CD4-positive, CD25-positive, alpha-beta regulatory T cell (primary cell): ENCODE measurements at places on chromosomes 7 and 10. TPM values are rescaled to one million over a fixed set of nuclear protein-coding genes. Genes with fewer than 3 reads are reported as not detected.

DNA sequence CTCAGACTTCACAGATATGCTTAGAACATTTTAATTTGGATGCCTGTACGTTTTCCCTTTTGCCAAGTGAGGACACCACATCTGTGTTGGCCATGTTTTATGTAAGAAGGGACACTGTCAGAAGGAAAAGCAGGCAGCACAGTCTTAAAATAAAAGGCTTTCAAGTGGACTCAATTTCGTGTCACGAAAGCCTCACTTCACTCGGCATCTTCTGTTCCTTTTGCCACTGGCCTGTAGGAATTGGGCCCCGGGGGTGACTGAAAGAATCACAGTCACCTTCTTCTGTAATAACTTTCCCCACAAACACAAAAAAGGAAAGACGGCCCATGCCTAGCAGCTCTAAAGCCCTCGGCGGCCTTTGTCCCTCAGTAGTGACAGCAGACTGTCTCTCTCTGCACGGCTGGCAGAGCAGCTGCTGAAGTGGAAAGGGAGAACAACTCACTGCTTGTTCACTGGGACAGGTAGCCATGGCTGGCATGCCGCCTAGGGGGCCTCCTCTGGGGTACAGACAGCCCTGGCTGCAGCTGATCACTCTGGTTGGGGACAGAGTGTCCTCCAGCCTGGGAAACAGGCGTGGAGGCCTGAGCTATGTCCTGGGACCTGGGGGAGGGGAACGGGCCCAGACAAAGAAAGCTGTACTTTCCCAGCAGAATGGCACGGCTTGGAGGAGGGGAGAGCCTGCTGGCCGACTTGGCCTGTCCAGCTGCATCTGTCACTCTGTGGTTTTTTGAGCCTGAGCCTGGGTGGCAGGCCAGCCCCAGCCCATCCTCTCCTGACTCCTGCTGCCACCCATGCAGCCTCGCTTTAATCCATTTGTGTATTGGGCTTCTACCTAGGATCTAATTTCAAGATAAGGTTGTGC lies 4.4 kb downstream of the RASSF4 start:
- H3K27me3 ChIP-seq: no peaks in the 10 kb centered on the region
- no peaks in the 10 kb centered on the region for H3K36me3 ChIP-seq
- no peak overlapping the region for H3K27ac ChIP-seq
- no peak overlapping the region for H3K4me3 ChIP-seq

- no peaks in the 10 kb centered on the region for H3K27me3 ChIP-seq
- H3K27ac ChIP-seq: no peak overlapping the region
- no peak for DNase-seq
- H3K4me3 ChIP-seq: no peak overlapping the region
- H3K4me1 ChIP-seq: no peaks in the 10 kb centered on the region
These were observed 207.6 kb upstream of the KLF6 start for GRCh38 chr10:3992382-3993178.

DNA sequence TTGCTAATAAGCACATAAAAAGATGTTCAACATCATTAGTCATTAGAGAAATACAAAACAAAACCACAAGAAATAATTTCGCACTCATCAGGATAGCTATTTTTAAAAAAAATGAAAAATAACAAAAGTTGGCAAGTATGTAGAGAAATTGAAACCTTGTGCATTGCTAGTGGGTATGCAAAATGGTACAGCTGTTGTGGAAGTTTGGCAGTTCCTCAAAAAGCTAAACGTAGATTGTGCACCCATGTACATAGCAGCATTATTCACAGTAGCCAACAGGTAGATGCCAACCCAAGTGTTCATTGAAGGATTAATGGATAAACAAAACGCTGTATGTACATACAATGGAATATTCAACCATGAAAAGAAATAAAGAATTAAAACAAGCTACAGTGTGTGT lies 35.3 kb upstream of the STARD3NL start:
- no peak for DNase-seq
- no peak overlapping the region for H3K27ac ChIP-seq
- no peaks in the 10 kb centered on the region for H3K4me1 ChIP-seq
- H3K27me3 ChIP-seq: no peaks in the 10 kb centered on the region
- no peaks in the 10 kb centered on the region for H3K36me3 ChIP-seq

DNA sequence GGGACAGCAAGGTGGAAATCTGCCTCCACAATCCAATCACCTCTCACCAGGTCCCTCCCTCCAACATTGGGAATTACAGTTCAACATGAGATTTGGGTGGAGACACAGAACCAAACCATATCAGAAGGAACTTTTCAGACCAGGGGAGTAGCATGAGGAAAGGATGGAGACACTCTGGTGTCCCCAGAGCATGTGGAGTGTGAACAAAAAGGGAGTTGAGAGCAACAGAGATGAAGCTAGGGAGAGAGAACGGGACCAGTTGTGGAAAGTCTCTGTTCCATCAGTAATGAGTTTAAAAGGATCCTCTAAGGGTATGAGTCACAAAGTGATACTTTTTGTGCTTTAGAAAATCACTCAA lies 382.0 kb downstream of the SFMBT2 start:
- H3K36me3 ChIP-seq: no peaks in the 10 kb centered on the region
- H3K27me3 ChIP-seq: no peaks in the 10 kb centered on the region
- no peak overlapping the region for H3K4me3 ChIP-seq
- no peak for DNase-seq

DNA sequence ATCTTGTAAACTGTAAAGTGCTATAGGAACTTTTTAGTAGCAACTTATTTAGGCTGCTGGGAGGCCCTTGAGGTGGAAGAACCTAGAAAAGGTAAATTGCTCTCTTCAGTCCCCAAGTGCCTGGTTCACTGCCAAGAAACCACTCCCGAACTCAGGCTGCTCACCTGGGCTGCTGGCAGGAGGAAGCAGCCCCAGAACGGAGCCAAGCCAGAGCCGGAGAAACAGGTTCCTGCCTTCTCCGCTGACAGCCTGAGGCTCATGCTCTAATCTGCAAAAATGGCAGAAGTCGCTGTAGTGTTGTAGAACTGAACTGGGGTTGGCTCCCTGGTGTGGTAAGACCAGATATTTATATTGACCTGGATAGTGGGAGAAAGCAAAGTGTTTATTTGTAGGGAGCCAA lies 136.0 kb downstream of the CUL2 start:
- DNase-seq: no peak
- no peaks in the 10 kb centered on the region for H3K36me3 ChIP-seq
- no peaks in the 10 kb centered on the region for H3K4me1 ChIP-seq
- no peak overlapping the region for H3K27ac ChIP-seq
- no peak overlapping the region for H3K4me3 ChIP-seq
- H3K27me3 ChIP-seq: no peaks in the 10 kb centered on the region

Gene BMPER
- not detected for polyA plus RNA-seq

GRCh38 chr10:56880606-56881005 lies 519.5 kb upstream of the ZWINT start:
- no peak for DNase-seq
- no peak overlapping the region for H3K4me3 ChIP-seq
- H3K4me1 ChIP-seq: no peaks in the 10 kb centered on the region
- no peaks in the 10 kb centered on the region for H3K36me3 ChIP-seq
- no peak overlapping the region for H3K27ac ChIP-seq
- H3K27me3 ChIP-seq: no peaks in the 10 kb centered on the region

Gene NUTM2D
- polyA plus RNA-seq: not detected

GRCh38 chr10:14605231-14605925 lies 169.3 kb downstream of the FAM107B start:
- peak overlapping the region; percentile 93 for H3K4me3 ChIP-seq
- peaks cover 45% of the 10 kb centered on the region for H3K4me1 ChIP-seq
- peaks cover 14% of the 10 kb centered on the region for H3K36me3 ChIP-seq

GRCh38 chr10:43653746-43654145 lies 5.1 kb upstream of the ZNF32 start:
- H3K4me1 ChIP-seq: no peaks in the 10 kb centered on the region
- no peak overlapping the region for H3K27ac ChIP-seq
- no peak for DNase-seq
- H3K27me3 ChIP-seq: peaks cover 6% of the 10 kb centered on the region
- H3K4me3 ChIP-seq: no peak overlapping the region

Gene LRRC61
- 25.5 TPM for polyA plus RNA-seq

DNA sequence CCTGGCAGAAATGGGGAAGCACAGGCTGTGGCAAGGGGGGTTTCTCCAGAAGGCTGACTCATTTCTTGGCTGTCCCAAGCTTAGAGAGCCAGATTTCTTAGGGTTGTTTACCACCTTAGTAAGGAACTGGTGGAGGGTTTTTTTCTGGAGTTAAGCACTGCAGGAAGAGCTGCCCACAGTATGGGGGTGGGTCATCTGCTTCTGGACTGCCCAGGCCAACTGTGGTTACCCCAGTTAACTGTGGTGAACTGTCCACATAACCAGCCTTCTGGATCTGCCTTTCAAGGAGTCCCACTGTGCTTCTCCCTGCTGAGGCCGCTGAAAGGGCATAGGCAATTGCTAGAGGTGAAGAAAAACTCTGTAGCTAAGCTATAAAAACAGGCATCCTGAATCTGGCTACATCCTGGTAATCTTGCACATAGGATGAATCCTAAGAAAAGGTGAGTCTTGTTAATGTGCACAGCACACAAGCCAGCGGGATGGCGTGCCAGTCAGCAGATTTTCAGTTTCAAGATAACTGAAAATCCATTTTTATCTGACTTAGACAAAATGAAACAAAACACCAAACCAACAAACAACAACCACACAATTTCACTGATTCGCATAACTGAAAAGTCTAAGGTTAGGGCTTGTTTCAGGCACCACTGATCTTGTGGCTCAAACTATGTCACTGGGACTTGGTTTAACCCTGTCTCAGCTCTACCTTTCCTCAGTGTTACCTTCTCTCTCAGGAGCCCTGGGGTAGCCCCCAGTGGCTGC lies 21.6 kb upstream of the TSPAN33 start:
- peaks cover 5% of the 10 kb centered on the region for H3K4me1 ChIP-seq
- no peak for DNase-seq
- H3K4me3 ChIP-seq: no peak overlapping the region

DNA sequence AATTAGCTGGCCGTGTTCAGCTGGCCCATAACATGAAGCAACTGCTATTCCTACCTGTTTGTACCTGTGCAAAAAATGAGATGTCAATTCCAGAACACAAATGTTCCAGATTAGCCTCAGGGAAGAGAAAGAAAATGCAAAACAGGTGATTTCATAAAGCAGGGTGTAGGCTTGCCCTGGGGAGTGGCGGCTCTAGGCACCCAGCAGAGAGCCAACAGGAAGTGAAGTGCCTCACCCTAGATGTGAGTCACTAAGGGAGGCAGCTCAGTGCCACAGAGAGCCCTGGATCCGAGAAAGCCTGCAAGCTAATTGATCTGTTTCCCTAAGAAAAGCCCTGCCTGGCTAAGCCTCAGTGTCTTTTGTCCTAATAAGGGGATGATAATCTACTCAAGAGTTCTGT lies 240.0 kb downstream of the ARHGAP21 start:
- DNase-seq: no peak
- H3K27ac ChIP-seq: no peak overlapping the region
- no peaks in the 10 kb centered on the region for H3K36me3 ChIP-seq
- H3K27me3 ChIP-seq: no peaks in the 10 kb centered on the region

GRCh38 chr7:140667476-140667875 lies 5.3 kb upstream of the ADCK2 start:
- H3K4me1 ChIP-seq: peaks cover 4% of the 10 kb centered on the region
- no peaks in the 10 kb centered on the region for H3K27me3 ChIP-seq
- no peak overlapping the region for H3K27ac ChIP-seq
- DNase-seq: no peak
- H3K36me3 ChIP-seq: no peaks in the 10 kb centered on the region

Gene DNAH11
- not detected for polyA plus RNA-seq

GRCh38 chr7:158560386-158560785 lies 27.2 kb downstream of the PTPRN2 start:
- DNase-seq: no peak
- no peak overlapping the region for H3K4me3 ChIP-seq
- H3K27me3 ChIP-seq: peaks cover 2% of the 10 kb centered on the region
- H3K4me1 ChIP-seq: no peaks in the 10 kb centered on the region
- no peaks in the 10 kb centered on the region for H3K36me3 ChIP-seq

DNA sequence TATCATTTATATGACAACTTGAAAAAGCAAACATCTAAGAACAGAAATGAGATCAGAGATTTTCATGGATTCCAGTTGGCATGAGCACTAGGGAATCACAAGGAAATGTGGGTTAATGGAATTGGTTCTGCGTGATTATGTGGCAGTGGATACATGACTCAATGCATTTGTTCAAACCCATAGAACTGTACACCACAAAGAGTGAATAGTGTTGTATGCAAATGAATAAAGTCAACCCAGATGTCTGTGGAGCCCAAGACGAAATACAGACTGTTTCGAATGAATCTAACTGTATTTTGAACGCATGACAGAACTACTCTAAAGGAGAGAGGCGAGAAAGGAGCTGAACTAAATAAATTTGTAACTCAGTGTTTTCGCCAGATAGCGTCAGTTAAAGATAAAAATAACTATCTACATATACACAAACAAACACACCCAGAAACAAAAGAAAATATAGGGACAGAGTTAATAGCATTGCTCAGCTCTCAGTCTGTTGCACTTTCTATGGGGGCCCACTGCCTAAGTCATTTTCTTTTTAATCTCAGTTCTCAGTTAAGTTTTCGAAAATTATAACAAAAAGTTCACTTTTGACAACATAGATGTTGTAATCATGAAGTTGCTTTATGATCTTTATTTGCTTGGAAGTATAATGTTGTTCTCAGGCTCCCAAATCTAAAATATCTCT lies 636.7 kb upstream of the SEMA3D start:
- H3K27me3 ChIP-seq: no peaks in the 10 kb centered on the region
- H3K4me1 ChIP-seq: no peaks in the 10 kb centered on the region
- H3K27ac ChIP-seq: no peak overlapping the region

DNA sequence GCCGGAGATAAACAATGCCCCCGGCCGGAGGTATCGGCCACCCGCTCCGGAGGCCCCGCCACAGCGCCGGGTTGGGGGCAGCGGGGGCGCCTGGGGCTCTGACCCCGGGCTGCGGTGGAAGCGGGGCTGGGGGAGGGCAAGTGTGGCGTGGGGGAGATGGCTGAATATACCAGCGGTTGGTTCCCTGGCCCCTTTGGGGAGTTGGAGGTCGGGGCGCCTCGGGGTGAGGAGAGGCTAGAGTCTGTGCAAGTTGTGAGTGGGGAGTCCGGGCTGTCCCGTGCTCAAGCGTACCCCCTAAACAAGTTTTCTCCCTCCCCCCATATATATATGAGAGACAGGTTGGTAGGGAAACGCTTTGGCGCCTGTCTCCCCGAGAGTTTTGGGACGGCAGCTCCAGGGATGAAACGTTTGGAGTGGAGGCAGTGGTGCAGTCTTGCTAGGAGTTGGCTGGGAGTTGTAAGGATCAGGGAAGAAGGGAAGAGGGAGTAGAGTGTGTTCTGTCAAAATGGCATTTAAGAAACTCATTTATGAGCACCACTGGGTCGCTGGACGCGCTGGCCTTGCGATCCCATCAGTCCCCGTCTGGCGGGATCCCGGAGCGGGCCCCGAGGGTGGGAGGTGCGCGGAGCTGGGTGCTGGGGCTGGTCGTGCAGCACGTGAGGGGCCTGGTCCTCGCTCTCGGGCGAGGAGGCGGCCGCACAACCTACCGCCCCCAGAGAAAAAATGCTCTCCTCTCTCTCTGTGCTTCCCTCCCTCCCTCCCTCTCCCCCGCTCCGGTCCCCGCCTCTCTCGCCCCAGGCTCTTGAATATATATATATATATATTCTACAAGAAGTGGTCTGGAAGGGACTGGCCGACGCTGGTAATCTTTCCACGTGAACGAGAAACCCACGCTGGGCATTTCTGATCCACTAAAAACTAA lies 1.1 kb downstream of the TET1 start:
- H3K36me3 ChIP-seq: no peaks in the 10 kb centered on the region
- H3K27me3 ChIP-seq: peaks cover 19% of the 10 kb centered on the region
- H3K4me1 ChIP-seq: peaks cover 24% of the 10 kb centered on the region
- no peak overlapping the region for H3K27ac ChIP-seq

- DNase-seq: peak; percentile 27
- H3K4me1 ChIP-seq: peaks cover 27% of the 10 kb centered on the region
- H3K27ac ChIP-seq: no peak overlapping the region
- no peaks in the 10 kb centered on the region for H3K36me3 ChIP-seq
- H3K4me3 ChIP-seq: peak overlapping the region; percentile 13
- H3K27me3 ChIP-seq: no peaks in the 10 kb centered on the region
These were observed 58.3 kb downstream of the VCL start for GRCh38 chr10:74056050-74056818.
